ENCODE measurements at places on chromosomes 7 and 10. TPM values are rescaled to one million over a fixed set of nuclear protein-coding genes. Genes with fewer than 3 reads are reported as not detected.

LIPM gene
- total RNA-seq: not detected

CYP3A4 gene
- total RNA-seq: not detected

- H3K36me3 ChIP-seq: no peaks in the 10 kb centered on the region
- no peak overlapping the region for H3K4me3 ChIP-seq
- no peaks in the 10 kb centered on the region for H3K27me3 ChIP-seq
These were observed 273.6 kb upstream of the DKK1 start for GRCh38 chr10:52040486-52040885.

GRCh38 chr7:66267249-66267648 is 62.1 kb downstream of the TPST1 start:
- no peaks in the 10 kb centered on the region for H3K4me1 ChIP-seq
- no peaks in the 10 kb centered on the region for H3K36me3 ChIP-seq
- H3K27ac ChIP-seq: no peak overlapping the region
- H3K4me3 ChIP-seq: no peak overlapping the region
- no peaks in the 10 kb centered on the region for H3K27me3 ChIP-seq
- DNase-seq: no peak
